Activated CD8-positive, alpha-beta T cell treated with anti-CD3 and anti-CD28 coated beads, Interleukin-2, amount 10 ng/mL, durations not matched to agents 7 days and 5 days (primary cell): ENCODE measurements at places on chromosomes 7 and 10.

- no peak for DNase-seq
Measured at GRCh38 chr7:24574950-24575349, 1.7 kb downstream of the PALS2 start.

GRCh38 chr10:75091146-75091545, 20.3 kb upstream of the SAMD8 start:
- no peak for DNase-seq

DNA sequence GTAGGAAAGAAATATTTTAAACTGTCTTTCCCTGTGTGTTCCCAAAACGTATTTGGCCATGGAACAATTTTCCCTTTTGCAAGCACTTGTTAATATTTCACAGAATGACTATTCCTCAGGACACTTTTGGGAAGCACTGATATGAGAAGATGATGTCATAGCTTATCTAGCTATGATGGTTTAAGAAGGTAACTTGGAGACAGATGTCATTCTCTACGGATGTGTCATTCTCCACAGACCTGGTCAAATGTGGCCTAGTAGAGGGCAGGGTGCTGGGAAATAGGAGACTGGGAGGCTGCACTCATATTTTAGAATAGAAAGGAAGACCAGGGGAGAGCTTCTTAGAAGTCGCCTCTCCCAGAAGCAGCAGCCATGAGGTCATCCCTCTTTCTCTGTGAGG, 220.7 kb upstream of the GLI3 start:
- DNase-seq = no peak

DNA sequence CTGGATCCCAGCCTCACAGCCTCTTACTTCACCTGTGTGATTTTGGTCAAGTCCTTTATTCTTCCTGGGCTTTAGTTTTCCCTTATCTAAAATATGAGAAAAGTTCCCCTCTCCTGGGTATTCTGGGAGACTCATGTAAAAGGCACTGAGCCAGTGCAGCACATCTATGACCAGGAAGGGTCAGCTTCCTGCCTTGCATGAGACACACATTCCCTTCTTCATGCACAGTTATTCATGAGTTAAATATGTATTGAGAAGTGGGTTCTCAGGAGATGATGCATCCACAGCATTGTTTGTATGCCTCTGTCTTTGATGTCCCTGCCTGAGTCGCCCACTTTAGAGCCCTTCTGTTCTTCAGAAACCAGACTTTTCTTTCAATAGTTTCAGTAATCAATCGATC, 33.3 kb downstream of the EGFR start:
- no peak for DNase-seq

GRCh38 chr10:28125701-28126100, 126.8 kb upstream of the ODAD2 start:
- DNase-seq = no peak

- DNase-seq = no peak
Measured at GRCh38 chr7:1323178-1324027, 90.7 kb downstream of the UNCX start.

DNA sequence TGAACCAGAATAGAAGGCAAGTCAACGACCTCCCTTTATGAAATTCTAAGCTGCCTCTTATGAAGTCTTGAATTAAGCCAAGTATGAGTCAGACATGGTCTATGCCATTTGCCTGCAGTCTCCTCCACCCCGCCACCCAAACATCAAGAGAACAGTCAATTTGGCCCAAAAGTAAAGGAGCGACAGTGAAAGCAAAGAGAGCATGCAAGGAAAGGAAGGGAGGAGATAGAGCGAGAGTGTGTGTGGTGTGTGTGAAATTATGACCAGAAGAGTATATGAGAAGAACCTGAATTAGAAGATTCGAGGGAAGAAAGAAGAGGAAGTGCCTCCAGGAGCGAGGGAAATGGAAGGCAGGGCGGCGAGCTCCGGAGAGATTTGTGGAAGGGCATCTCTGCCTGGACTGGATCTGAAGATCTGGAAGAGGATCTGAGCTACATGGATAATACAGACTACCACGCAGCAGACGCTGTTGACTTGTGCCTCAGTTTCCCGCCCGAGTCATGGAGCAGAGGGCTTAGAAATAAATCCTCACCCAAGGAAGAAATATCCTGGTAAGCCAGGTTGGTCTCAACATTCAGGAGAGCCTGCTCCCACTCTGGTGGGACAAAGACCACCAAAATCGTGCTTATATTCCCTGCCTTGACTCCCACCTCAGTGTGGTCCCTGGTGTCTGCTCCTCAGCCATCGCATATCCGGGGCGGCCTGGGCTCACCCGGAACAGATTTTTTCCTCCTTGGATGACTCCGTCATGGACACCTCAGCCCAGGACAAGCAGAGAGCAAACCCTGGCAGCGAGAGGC, 459 bp downstream of the ZDHHC6 start:
- no peak for DNase-seq
